ENCODE measurements at places on chromosomes 4 and X.

GRCh38 chrX:46602468-46603102 lies 29.0 kb downstream of the CHST7 start:
- DNase-seq: no peak

GRCh38 chr4:113784497-113785250 lies 23.1 kb upstream of the CAMK2D start:
- no peak for DNase-seq

DNA sequence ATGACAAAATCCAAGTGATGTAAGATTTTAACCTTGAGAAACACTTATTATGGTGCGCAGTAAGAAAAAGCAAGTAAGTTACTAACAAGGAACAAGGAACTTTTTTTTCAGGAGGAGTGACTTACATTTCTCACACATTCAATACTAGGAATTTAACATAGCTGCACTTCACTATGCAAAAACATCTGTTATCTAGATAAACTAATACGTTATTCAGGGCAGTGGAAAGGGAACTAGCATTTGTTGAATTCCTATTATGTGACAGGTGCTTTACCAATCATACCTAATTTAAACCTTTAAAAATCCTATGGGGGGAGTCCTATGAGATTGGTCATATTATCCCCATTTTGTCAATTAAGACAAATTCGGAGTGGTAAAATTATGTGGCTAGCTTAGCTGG lies 238.0 kb downstream of the NR3C2 start:
- DNase-seq: no peak

- DNase-seq: no peak
Observed at GRCh38 chrX:19571711-19572110, 56.4 kb upstream of the MAP3K15 start.

- no peak for DNase-seq
Observed at GRCh38 chr4:143288171-143288570, 48.5 kb upstream of the GAB1 start.

DNA sequence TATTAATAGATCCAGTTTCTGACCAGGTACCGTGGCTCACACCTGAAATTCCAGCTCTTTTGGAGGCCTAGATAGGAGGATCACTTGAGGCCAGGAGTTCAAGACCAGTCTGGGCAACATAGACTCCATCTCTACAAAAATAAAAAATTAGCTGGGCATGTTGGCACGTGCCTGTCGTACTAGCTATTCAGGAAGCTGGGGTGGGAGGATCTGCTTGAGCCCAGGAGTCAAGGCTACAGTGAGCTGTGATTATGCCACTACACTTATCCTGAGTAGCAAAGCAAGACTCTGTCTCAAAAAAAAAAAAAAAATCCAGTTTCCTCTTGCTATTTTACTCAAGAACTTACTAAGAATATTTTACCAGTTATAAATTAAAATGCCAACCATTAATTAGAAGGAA lies 91.7 kb downstream of the SLC10A6 start:
- DNase-seq: no peak

DNA sequence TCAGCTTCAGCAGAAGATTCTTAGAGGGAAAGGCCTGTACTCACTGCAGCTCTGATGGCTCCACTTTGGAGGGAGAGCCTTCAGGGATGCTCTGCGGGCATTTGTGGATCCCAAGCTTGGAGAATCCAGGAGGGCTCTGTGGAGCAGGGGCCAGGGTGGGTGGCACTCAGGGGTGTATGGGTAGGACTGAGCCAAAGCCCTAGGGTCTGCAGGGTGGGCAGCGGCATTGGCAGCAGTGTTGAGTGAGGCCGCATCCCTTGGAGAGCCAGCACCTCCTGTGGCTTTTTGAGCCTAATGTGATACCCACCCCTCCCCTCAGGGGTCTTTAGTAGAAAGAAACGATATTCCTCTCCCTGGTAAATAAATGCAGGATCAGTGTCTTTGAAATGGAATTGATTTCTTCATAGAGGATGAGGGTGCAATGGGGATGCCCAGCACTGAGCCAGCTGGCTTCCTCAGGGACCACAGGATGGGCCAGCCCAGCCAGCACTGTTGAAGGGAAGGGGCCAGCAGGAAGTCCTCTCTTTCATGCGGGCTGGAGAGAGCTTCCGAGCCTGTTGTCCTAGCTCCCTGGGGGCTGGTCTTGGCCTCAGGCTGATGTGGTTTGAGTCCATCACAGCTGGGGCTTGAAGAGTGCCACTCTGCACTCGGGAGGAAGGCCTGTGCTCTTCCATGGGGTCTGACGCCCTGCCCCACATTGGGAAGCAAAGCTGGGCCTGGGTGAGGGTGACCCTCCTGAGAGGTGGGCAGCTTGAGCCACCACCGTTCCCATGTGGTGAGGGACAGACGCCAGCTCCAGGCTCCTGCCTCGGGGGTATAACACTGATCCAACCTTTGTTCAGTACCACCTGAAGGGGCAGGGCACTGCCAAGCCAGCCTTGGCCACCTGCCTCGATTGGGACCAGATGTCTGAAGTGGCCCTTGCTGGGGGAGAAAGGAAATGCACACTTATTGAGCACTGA lies 49.5 kb downstream of the PSAPL1 start:
- DNase-seq: no peak

DNA sequence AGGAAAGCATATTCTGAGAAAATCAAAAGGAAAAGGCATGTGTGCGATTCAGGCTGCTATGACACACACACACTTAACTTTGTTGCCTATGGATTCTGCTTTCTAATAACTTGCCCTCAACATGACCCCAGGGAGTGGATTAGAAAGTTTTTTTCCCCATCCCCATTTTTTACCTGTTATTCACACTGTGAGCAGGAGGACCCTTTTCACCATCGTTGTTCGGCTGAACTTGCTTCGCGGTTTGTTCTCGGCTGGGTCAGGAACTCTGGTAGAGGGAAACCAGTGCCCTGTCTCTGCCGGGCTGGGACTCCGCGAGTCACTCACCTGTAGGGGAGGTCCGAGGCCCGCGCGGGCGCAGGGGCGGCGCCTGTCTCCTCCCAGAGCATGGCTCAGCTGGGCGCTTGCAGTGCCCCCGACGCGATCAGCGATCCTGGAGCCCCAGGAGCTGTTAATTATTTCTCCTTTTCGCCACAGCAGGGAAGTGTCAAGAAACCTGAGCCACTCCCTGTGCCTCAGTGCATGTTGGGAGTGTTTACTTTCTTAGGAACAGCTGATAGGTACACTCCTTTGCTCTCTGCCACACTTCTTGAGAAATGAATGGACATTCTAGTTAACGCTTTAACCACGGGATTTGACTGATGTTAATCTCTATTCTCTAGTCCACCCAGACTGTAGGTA lies at the start of gene RASSF6:
Gene RASSF6, minus strand, starts transcription at position 322 of the 678 bp plus-strand sequence. CDS start 8,641 bp downstream, outside the sequence.
- DNase-seq: no peak

- no peak for DNase-seq
Observed at GRCh38 chrX:132119821-132120515, 7.9 kb downstream of the FRMD7 start.

GRCh38 chr4:24924309-24924781 lies 11.5 kb upstream of the CCDC149 start:
- DNase-seq: no peak

DNA sequence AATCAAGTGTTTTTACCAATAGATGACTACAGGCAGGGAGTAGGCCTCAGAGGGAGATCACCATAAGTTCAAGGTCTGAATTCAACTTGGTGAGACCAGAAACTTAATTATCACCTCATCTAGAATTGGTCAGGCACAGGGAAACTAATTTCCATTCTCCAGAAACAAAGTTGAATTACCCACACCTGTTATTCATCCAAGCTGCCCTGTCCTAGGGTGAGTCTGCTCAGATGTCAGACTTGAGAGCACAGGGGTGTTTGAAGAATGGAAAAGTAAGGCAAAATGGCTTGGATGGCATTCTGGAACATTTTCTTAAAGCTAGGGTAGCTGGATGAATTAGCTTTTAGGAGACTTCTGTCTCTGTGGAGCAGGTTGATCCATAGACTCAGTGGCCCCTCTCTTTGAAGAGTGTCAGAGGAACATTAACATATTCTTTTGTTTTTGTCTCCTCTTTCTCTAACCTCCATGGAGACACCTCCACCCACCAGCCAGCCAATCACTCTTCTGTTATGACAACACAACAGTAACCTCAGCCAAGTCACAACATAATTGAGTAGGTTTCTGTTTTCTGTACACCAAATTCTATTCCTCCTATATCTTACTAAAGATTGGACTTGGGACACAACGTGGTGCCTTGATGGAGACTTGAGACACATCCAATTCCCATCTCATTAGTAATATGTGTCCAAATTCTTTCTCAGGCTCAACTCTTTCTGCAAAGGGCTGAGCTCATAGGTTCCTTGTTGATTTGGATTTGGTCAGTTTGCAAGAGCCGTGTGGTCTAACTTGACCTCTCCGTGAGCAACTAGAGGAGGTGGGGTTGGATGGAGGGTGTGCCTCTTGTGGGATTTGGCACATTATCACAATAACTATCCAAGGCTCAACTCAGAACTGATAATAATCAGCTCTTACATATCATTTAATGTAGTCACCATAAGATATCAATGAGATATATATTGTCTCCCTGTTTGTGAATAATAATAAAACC lies 45.1 kb downstream of the VSIG4 start:
- no peak for DNase-seq

DNA sequence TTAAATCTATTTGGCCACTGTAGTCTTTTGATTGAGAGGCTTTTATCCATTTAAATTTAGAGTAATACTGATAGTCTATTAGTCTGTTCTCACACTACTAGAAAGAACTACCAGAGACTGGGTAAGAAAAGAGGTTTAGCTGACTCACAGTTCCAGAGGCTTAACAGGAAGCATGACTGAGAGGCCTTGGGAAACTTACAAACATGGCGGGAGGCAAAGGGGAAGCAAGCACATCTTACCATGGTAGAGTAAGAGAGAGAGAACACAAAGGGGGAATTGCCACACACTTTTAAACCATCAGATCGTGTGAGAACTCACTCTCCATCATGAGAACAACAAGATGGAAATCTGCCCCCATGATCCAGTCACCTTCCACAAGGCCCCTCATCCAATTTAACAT lies 410.9 kb downstream of the PDGFC start:
- DNase-seq: no peak

Data from activated gamma-delta T cell treated with anti-CD3 and anti-CD28 coated beads, Interleukin-2, amount 50 U/mL, for 16 hours (primary cell).